ENCODE measurements at places on chromosomes 2 and 18.

DNA sequence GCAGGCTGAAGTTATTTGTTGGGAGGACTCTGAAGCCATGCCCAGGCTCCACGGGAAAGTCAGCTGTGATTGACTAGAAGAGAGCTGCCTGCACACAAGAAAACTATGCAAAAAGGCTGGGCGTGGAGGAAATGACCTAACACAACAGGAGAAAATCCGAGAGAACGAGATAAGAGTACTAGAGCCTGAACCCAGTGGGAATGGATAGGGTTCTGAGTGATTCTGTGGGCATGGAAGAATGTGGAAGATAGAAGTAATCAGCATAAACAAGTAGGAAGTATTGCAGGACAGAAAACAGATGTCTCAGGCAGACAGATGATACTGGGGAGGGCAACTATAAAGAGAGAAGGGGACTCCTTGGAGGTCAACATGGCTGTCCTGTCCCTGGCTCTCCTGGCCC lies 12.1 kb upstream of the COPS8 start:
- no peak for DNase-seq

- no peak for DNase-seq
Observed at GRCh38 chr2:48009256-48009655, 103.0 kb upstream of the FBXO11 start.

GRCh38 chr2:25338401-25338800 lies 3.3 kb downstream of the DNMT3A start:
- DNase-seq, result no peak

- no peak for DNase-seq
Observed at GRCh38 chr2:105809097-105809473, 64.4 kb downstream of the NCK2 start.

GRCh38 chr2:219595256-219595655 lies 2.4 kb upstream of the STK11IP start:
- DNase-seq, result no peak

- no peak for DNase-seq
Observed at GRCh38 chr2:84996909-84997308, 25.9 kb downstream of the KCMF1 start.

- no peak for DNase-seq
Observed at GRCh38 chr2:203670939-203671338, 35.5 kb upstream of the CD28 start.

DNA sequence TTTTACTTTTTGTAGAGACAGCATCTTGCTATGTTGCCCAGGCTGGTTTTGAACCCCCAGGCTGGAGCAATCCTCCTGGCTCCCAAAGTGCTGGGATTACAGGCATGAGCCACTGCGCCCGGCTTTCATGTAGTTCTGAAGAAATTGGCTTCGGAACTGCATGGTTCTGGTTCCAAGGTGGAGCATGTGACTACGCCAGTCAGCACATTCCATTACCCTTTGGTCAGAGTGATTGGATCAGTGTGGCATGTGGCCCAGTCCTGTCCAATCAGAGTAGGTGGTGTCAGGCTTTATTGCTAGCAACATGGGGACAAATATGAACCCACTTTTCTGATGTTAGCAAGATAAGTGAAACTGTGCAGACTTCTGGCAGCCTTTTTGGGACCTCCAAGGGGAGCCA lies 16.3 kb upstream of the ATOH8 start:
- DNase-seq, result no peak

DNA sequence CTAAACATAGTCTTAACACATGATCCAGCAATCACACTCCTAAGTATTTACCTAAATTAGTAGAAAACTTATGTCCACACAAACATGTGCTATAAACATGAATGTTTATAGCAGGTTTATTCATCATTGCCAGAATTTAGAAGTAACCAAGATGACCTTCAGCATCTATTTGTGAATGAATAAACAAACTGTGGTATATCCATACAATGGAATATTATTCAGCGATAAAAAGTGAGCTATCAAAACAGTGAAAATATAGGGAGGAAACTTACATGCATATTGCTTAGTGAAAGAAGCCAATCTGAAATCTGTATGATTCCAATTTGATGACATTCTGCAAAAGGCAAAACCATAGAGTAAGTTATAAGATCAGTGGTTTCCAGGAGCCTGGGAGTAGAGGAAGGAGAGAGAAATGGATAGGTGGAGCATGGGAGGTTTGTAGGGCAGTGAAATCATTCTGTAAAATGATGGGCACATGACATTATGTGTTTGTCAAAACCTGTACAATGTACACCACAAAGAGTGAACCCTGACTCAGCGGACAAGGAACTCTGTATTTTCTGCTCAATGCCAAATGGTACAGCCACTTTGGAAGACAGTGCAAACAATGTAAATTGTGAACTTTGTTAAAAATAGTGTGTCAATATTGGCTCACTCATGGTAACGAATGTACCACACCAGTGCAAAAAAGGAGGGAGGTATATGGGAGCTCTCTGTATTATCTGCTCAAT lies 61.9 kb upstream of the IGFBP2 start:
- DNase-seq, result no peak

DNA sequence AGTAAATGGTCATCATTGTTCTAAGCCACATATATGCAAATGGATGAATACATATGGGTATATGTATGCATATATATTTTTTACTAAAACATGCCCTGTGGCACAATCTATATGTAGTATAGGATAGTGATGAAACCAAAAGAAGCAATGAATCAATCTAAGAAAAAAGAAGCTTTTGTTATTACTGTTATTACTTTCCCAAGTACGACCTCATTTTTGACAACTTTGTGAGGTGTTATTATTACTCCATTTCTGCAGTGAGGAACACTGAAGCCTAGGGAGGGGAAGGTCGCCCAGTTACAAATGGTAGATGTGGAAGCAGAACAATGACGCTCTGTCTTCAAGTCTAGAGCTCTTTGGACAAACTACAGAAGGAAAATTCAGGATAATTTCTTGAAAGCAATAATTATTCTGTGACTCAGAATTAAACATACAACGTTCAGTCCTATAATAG lies 38.3 kb downstream of the STAT4 start:
- no peak for DNase-seq

DNA sequence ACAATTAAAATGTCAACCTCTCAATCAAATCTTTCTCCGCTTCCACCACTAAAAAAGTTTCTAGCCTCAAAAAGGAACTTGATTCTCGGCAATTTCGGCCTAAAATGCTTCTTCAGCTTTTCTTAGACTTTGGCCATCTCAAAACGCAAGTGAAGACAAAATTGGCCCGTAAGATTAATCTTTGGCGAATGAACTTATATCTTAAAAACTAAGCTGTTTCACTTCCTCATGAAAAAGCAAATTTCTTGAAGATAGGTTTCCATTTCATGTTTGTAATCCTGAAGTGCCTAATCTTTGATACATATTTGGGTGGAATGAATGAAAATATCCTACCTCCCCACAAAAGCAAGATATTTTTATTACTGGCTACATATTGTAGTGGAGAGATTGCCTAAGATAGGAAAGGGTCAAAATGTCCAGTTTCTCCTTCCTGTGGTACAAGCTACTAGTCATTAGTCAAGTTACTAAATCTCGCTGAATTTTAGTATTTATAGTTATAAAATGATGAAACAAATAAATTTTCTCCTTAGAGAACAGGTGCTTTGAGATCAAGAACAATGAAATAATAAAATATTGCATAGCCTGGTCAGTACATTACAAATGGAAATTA lies 85.4 kb upstream of the ZEB2 start:
- peak; percentile 26 for DNase-seq

GRCh38 chr2:111896024-111896423 lies 2.4 kb upstream of the MERTK start:
- no peak for DNase-seq

DNA sequence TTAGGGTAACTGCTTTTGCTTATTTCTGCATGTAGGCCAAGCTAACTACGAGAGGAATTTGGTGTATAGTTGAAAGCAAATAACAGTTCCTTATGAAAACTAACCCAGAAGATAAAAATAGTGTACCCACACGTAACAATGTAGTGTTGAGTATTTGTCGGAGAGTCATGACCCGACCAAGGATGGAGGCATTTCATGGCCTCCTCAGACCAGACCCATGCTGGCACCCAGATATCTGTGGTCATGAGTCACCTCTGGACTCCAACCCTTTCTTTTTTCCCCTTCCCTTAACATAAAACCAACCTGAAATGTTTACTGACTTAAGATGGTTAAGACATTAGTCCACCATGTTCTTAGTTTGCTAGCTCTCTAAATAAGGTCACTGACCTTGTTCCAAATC lies 318.7 kb downstream of the NOL4 start:
- no peak for DNase-seq

DNA sequence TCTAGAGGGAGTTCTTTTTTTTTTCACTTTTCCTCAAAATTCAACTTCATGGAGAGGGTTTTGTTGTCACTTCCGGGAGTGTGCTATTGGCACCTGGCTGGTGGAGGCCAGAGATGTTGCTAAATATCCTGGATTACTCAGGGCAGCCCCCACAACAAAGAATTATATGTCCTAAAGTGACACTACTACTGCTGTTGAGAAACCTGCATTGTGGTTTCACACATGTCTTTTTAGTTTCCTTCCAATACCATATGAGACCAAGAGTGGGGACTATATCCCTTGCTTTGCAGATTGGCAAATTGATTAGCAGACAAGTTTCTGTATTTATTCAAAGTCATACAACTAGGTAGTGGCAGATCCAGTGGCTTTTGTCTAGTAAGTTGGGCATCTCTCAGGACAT lies 826.8 kb downstream of the TRIB2 start:
- DNase-seq, result no peak

- DNase-seq, result no peak
Observed at GRCh38 chr2:229244975-229245374, 26.1 kb downstream of the PID1 start.

DNA sequence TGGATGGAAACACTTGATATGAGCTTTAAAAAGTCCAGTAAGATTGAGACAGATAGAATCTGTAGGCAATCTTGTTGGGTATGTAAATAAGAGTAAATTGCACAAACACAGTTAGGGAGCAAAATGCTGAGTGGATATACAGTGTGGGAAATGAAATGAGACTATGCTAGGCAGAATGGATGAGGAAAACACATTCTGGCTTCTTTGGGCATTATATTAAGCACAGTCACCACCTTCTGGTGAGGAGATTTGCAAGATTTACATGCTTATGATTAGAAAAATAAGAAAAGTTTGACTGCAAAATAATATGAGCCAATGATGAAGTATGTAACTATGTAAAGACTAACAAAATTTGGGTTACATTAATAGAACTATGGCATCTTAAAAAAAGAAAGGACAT lies 2165.0 kb upstream of the CELF4 start:
- no peak for DNase-seq

DNA sequence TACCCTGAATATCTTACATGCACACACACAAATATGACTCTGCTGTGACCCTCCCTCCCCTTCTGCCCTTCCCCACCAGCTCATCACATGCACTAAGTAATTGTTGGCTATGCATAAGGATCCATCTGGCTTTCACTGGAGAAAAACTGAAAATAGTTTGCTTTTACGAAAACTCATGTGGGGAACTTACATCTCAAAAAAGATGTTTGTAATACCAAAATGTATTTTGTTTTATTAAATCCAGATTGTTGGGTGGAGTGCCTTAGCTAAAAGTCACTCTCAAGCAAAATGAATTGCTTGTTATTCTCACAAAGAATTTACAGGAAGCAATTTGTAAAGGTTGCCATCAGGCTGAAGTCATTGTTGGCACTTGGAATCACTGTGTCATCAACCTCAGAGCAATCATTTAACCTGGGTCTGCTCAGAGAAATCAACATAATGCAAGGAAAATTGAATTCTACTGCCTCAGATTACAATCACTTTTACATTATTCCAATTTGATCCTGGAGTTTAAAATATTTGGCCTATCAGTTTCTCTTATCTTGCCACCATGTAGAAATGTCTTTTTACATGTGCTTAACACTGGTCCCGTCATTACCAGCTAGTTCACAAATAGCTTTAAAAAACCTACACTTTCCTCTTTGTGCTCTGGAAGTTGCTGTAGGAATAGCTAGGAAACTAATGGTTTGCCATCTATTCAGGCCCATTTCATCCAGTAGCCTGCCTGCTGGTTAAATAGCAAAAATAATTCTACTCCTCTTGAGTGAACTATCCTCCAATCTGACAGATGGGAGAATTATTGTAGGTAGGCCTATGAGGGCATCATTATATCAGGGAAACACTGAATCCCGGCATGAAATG lies 90.3 kb upstream of the TMEM17 start:
- no peak for DNase-seq

- no peak for DNase-seq
Observed at GRCh38 chr18:79223431-79223830, 154.2 kb downstream of the ATP9B start.

DNA sequence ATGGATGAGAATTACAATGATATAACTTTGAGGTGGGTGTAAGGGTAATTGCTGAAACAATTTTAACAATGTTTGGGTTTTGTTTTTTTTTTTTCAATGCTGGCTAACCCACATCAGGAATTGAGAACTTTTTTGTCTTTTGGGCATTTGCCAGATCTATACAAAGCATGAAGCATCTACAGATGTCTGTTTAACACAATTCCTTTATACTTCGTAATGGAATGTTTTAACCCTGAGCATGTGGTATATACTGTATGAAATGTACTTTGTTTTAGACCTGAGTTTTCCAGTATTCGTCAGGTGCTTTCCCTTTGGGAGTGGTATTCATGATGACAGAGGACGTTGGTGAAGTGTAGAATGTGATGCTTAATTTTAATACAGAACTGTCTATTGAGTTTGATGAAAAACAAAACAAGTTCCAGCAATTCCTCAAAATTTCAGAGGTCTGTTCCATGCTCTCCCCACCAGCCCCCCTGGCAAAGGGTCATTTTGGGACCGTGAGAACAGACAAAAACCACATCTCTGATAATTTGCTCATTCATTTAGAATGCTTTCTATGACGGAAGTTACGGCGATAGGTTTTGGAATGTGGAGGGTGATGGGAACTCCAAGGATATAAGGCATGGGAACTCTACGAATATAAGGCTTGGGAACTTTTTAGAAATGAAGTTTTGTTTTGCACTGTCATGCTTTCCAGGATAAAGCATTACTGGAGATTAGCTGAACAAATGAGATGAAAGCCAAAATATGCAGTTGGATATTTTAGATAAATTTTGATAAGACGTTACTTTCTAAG lies 14.1 kb downstream of the LIMS1 start:
- DNase-seq, result no peak

DNA sequence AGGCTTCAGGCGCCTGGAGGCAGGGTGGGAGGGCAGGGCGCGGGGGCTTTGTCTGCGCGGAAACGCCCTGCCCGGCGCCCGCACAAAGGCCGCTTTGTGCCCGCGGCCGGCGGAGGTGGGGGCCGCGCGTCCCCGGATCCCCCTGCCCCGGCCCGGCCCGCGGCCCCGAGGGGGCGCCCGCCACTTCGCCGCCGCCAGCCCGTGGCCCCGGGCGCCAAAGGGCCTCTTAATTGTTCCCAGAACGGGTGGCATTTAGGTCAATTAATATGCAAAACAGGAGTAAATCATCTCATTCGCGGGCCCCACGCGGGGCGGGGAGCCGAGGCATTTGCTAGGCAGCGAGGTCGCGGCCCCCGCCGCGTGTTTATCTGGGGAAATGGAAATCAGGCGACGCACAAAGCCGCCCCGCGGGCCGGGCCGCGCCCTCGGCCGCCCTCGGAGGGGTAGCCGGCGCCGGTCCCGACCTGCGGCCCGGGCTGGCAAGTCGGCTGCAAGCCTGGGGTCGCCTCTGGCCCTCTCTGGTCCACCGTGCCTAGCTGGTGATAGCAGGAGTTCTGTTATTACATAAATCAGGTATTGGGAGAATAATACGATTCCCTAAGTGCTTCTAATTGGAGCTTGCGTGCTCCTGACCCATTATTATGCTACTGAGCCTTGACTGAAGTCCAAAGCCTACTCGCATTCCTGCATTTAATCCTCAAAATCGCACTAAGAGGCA lies 148.2 kb upstream of the GLI2 start:
- no peak for DNase-seq

- DNase-seq, result no peak
Observed at GRCh38 chr2:215843579-215843978, 169.8 kb downstream of the MREG start.

GRCh38 chr2:15780912-15781574 lies 159.3 kb upstream of the MYCN start:
- no peak for DNase-seq
